ENCODE measurements at places on chromosomes 4 and X.
A peak's percentile ranks its signal among the peaks of the same experiment; 100 is the strongest.

- no peak for DNase-seq
These were observed 22.9 kb downstream of the FAT1 start for GRCh38 chr4:186700746-186701145.

DNA sequence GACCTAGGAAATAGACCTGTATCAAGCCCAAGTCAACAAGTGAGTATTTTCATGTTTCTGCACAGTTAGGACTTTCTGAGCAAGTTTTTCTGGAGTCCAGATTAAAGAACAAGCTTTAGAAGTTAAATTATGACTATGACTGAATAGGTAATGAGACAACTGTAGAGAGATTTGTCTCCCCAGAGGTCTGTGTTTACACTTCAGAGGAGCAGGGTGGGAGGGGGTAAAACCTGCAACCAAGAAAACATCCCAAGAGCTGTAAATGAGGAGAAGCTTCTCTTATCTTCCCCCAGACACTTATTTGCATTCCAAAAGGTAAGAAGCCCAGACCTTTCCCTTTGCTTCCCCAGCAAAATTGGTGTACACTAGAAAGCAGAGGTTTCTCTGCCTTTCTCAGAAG, 22.1 kb upstream of the CEP135 start:
- DNase-seq = no peak

DNA sequence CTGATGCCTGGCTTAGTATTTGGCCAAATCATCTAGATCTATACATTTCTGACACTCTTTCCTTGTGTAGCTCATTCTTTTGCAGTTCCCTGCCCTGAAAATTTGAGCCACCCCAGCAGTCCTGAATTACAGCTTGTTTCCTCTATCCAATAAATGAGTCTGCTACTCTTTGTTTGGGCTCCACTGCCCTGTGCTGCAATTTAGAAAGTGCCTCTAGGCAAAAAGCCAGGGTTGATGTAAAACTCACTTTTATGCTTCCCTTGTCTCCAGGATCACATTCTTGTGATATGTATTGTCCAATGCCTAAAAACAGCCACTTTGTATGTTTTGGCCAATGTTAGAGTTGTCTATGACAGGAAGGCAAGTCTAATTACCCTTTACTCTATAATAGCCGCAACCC, 101.7 kb upstream of the MAP3K15 start:
- DNase-seq = no peak

GRCh38 chr4:98614094-98614493, 44.3 kb downstream of the TSPAN5 start:
- no peak for DNase-seq

DNA sequence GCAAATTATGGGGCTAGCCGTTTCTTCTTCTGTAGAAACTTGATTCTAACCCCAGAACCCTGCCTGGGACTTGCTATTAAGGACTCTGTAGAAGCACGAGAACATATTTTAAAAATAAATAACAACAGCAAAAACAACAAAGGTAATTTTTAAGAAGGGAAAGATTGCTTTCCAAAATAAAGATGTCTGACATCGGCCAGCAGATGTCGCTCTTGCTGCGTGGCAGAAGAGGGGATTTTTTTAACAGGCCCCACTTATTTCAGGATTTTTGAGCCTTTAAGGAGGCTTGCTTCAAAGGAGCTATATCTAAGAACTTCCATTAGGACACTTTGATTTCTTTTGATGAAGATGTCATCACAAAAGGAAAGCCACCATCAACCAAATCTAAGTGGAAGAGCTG, 62.8 kb upstream of the EGFL6 start:
- peak; percentile 10 for DNase-seq

DNA sequence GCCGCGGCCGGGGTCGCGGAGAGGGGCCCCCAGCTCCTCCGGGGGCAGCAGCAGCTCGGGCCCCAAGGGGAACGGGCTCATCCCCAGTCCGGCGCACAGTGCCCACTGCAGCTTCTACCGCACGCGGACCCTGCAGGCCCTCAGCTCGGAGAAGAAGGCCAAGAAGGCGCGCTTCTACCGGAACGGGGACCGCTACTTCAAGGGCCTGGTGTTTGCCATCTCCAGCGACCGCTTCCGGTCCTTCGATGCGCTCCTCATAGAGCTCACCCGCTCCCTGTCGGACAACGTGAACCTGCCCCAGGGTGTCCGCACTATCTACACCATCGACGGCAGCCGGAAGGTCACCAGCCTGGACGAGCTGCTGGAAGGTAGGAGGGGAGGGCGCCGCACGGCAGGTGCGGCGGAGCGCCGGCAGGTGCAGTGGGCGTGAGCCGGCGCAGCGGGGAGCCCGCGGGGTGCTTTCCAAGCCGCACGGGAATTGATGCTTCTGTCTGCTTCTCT, 886 bp downstream of the DCLK2 start:
- DNase-seq = peak; percentile 9

GRCh38 chrX:107978707-107979307, 3.4 kb downstream of the TEX13B start:
- no peak for DNase-seq

GRCh38 chr4:26707342-26707741, 123.5 kb downstream of the TBC1D19 start:
- DNase-seq = no peak

GRCh38 chr4:89497517-89498308, 190.1 kb upstream of the GPRIN3 start:
- no peak for DNase-seq

DNA sequence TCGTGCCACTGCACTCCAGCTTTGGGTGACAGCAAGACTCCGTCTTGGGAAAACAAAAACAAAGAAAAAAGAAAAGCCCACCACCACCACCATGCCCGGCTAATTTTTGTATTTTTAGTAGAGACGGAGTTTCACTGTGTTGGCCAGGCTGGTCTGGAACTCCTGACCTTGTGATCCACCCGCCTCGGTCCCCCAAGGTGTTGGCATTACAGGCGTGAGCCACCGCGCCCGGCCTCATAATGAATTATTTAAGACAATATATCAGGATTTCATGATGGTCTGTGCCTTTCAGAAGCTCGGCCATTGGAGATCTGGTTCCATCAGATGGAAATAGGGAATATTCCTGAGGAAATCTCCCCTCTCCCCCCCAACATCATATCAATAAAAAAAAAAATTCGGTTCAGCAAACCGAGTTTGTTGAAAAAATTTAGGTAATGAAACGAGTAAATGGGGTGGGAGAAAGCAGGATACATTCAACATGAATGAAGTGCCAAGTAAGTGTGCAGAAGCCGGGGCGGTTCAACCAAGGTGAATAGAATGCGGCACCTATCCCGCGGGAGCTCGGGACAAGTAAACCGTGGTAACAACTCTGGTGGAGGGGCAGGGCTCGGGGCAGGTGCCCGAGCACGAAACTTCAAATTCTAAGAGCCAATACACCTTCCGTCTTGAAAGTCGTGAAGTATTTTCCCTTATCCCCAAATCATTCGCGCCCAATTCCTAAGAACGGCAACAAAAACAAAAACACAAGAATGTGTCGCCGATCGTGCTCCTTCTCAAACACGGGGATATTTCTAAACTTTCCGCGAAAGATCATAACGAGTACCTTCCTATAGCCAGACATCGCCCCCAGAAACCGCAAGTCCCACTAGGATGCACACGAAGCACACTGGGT, 773 bp upstream of the TXLNG start:
- DNase-seq = no peak

DNA sequence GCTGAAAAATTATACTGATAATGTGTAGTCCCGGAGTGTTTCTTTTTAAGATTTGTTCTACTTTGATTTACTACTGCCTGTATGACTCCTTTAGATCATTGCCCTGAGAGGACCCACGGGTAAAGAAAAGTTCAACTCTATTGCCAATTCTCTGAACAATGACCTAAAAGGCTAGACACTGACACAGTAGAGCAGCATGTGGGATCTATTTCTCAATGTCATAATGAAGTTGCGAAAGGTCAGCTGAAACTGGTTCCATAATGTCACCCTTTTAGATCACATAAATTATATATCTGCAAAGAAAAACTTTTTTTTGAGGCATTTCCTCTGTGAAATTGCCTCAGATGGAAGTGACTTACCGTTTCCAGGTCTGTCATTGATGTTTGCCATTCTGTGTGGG, 67.4 kb downstream of the GLRB start:
- no peak for DNase-seq

DNA sequence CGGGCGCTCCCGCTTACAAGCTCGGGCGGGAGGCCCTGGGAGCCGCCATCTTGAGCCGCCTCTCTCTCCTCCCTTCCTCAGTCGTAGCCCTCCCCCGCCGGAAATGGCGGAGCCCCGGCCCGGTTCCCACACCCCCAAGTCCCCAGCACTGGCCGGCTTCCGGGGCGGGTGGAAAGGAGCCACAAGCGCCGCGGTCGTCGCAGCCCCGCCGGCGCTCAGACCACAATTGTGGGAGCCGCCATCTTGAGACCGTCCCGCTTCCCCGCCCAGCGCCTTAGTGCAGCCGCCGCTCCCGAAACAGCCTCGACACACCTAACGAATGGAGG, 531 bp downstream of the HCFC1 start:
- DNase-seq = peak; percentile 84

DNA sequence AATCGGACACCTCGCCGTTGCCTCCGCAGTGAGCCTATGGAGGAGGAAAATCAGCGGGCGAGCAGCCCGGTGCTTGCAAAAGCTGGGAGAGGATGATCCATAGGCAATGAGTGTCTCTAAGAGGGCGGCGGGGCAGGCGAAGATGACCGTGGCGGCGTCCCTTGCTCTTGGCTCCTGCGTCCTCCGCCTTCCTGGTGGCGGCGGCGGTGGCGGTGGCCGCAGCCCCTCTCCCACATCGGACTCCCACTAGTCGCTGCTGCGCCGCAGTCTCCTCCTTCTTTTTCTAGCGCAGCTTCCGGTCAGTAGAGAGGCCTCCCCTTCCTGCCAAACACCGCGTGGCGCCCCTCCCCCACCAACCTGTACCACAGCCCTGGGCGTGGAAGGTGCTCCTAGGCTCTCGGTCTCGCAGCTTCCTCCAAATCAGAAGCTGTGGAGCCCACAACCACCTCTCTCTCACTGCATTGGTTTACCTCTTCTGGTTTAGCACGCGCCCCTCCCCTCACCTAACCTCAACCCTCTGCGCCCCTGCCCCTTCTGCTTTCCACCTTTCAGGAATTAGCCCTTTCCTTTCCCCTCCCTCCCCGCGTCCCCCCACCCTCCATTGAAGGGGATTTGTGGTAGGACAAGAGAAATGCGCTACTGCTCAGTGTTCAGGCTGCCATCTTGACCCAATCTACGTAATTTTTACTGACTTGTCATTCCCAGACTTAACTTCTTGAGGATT, at the start of gene SPIN3:
Gene SPIN3, minus strand, starts transcription at position 271 of the 724 bp plus-strand sequence. CDS start 594 bp downstream, outside the sequence.
- peak; percentile 40 for DNase-seq

DNA sequence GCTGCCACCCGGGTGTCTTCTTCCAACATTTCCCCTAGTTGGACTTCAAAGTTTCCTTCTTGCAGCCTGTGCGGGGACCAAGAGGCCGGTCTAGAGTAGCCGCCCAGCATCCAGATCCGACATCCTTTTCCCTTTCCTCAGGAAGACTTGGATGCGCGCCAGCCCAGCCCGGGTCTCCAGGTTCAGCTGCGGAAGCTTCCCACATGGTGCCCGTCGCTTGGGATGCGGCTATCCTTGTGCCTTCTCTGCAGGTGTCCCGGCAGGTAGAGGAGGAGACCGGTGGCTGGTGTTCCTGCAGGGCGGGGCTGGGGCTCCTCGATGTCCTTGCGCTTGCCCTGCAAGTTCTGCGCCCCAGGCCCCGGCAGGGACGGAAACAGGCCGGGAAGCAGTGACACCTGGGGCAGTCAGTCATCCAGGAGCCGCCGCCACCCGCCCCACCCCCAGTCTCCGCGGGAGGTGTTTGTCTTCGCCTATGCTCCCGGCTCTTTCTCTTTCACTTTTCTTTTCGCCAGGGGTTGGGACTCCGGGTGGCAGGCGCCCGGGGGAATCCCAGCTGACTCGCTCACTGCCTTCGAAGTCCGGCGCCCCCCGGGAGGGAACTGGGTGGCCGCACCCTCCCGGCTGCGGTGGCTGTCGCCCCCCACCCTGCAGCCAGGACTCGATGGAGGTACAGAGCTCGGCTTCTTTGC, at the start of gene IL15:
Gene IL15, plus strand, starts transcription at position 502 of the 689 bp plus-strand sequence. CDS start 82,882 bp downstream, outside the sequence.
- DNase-seq = peak; percentile 57

GRCh38 chrX:24702362-24703184, 8.9 kb downstream of the POLA1 start:
- DNase-seq = no peak
